Left kidney (tissue), 8 donors: ENCODE measurements at places on chromosomes 2 and 18.
A peak's percentile ranks its signal among the peaks of the same experiment; 100 is the strongest.

GRCh38 chr2:220966636-220967035 lies 605.5 kb downstream of the EPHA4 start:
- no peak for DNase-seq

GRCh38 chr2:236600892-236601291 lies 31.3 kb downstream of the ACKR3 start:
- no peak for DNase-seq

DNA sequence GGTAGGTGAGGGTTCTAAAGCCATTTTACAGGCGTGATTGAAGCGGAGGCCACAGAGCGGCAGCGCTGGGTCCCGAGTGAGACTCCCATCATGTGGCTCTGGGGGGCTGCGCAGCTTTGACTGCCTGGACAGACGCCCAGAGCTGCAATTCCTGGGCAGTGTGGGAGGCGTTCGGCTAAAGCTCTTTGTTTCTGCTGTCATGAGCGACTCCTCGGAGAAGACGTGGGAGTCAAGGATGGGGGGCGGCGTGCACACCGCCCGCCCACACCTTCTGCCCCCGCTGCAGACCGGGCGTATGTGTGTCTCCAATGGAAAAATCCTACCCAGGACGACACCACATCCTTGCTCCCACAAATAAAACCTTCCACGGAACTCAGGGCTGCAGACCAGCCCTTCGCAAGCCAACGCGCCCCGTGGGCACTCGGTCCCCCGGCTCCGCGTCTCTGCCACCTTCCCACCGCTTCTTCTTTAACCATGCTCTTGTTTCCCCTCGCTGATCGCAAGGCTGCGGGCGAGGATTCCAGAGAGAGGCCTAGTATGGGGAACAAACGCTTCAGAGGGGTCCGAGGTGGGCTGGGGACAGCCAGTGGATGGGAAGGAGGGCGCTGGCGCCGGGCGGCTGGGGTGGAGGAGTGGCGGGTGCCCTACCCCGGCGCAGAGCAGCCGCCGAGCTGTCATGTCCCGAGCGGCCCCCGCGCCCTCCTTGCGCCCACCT lies 680 bp upstream of the LBH start:
- DNase-seq: peak; percentile 85

- DNase-seq: no peak
Observed at GRCh38 chr2:105519516-105519915, 120.7 kb upstream of the FHL2 start.

DNA sequence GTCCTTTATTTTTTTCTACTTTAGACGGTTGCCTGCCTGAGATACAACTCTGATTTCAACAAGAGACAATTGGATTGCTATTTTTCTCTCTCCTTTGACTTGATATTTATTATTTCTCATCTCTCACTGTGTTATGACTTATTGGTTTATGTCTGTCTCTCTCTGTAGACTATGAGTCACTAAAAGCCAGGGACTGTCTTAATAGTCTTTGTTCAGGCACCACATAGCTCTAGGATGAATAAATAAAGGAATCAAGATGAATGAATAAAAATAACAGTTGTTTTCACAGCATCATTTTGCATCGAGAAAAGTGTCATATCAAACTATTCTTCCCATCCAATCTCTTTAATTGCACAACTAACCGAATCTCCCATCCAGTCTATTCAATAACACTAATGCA lies 31.4 kb upstream of the CD28 start:
- no peak for DNase-seq
